Stimulated activated CD4-positive, alpha-beta T cell treated with anti-CD3 and anti-CD28 coated beads, Interleukin-1b, Interleukin-23, amount 100 ng/mL, for 24 hours (primary cell): ENCODE measurements at places on chromosomes 2 and 18.

DNA sequence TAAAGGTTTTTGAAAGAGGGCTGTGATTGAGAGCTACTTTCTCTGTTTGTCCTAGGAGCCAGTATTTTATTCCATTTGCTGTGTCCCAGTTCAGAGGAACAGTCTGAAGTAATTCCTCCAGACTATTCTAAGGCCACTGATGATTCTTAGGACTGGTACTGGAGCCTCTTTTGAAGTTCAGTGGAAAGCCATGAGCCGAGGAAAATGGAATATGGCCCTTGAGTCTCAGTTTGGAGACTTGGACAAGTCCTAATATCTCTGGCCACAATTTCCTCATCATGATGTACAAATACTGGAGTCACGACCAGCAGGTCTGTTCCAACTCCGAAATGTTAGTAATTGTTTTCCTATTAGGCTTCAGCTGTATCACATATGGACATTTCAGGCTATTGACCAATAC, 7.1 kb upstream of the COLEC12 start:
- DNase-seq: no peak

DNA sequence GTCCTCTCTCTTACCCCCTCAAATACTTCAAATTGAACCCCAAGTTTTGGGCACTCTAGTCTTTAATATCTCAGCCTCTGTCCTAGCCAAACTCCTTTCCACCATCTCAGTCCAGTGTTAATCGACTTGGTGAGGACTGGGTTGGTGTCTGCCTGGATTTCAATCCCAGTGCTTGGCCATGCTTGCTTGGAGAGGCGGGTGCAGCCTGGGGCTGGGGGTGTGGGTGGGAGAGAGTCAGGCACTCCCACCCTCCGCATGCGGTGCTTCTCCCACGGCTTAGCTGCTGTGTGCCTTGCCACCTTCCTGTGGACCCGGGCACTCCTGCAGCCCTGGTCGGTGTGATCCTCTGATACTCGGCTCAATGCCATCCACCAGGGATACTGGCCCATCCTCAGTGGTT, 220.8 kb upstream of the HDAC4 start:
- DNase-seq: no peak

- DNase-seq: no peak
Observed at GRCh38 chr2:47346107-47346506, 56.8 kb upstream of the MSH2 start.

- DNase-seq: no peak
Observed at GRCh38 chr2:50878251-50878650, 153.7 kb downstream of the NRXN1 start.

DNA sequence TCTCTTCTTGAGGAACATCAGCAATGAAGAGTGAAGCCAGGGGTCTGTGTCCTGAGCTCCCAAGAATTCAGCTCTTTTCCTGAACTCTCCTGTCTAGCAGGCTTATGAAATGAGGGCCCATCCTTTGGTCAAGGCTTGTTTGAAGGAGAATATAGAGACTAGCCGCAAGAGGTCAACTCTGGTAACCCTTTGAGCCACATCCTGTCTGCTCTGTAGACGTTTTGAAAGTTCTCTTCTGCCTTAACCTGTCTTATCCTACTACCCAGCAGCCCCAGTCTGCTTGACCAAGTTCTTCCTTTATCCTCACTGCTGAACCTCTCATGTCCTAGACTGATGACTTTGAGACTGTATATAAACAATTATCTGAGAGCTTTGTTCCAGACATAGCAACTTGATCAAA, 5.4 kb downstream of the SEMA4F start:
- no peak for DNase-seq

- DNase-seq: no peak
Observed at GRCh38 chr2:97950329-97951154, 45.2 kb downstream of the TMEM131 start.

- DNase-seq: peak; percentile 12
Observed at GRCh38 chr2:12416600-12416999, 300.1 kb upstream of the TRIB2 start.
